ENCODE measurements at places on chromosomes 6 and 20. TPM values are rescaled to one million over a fixed set of nuclear protein-coding genes. Genes with fewer than 3 reads are reported as not detected.

GRCh38 chr6:169222126-169222525 is 31.5 kb downstream of the THBS2 start:
- no peak for DNase-seq

DNA sequence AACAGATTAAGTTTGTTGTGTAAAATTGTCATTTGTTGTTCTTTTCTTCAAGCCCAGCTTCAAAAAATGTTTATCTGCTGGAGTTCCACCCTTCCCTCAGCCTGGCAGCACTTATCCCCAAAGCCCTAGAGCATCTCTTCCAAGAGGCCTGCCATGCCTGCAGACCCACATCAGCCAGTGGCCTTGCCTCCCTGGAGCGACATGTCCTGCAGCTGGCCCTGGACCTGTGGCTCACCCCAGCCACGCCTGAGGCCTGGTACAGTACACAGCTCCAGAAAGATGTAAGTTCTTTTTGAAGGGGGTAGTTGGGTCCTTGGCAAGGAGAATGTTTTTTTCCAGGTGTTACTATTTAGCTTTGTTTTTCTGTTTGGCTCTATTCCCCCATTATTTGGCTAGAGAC is 124.8 kb downstream of the CD164 start:
- DNase-seq: no peak

Gene ECT2L
- 2.7 TPM for total RNA-seq

Gene CFB
- not detected for total RNA-seq

DNA sequence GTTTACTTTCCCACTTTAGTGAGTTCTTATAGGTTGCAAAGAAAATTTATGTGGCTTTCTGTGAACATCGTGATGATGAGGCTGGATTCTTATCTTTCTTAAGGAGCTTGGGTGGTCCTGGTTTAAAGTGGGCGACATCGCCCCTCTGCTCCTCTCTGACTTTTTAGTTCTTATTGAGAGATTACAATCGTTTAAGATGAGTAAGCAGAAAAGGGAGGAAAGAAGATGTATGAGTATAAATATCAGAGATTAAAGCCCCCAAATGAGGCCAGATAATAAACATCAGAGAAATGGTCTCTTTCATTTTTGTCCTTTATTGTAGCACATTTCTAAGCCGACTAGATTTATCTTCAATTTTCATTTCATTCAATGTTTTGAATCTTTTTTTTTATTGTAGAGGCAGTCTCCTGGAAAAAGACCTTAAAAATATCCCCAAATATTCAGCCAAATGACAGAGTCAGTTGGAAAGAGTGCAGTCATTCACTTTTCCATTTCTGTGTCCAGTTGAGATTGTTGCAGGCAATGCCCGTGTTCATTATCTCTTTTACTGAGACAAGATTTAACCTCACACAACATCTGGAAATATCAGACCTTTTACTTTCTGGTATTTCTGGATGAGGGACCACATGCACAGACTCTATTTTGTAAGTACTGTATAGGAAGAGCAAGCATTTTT is 62.0 kb upstream of the PDE7B start:
- no peak for DNase-seq

DNA sequence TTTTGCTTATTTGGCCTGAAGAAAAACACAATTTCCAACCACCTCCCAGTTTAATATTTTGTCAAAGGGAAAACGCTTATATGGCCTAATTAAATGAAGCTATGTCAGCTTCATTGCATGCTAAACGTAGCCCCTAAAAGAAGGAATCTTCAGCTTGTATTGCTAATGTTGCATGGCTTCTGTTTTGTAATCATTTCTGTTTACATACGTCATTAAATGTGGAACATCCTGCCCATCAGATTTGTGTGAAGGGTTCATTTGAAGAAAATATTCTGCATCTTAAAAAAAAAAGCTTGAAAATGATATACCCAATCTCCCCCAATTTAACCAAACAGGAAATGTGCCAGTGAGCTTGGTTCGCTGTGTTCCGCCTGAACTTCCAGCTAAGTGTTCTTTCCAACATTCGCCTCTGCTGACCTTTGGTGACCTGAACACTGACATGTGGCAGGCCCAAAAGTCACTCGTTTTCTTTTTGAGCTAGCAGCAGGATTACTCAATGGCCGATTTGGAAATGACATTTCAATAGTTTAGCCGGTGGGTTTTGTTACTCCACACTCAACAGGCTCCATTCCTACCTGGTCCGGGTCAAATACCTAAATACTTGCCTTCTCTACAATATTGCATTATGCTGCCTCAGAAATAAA is 12.7 kb upstream of the SIRT5 start:
- no peak for DNase-seq

DNA sequence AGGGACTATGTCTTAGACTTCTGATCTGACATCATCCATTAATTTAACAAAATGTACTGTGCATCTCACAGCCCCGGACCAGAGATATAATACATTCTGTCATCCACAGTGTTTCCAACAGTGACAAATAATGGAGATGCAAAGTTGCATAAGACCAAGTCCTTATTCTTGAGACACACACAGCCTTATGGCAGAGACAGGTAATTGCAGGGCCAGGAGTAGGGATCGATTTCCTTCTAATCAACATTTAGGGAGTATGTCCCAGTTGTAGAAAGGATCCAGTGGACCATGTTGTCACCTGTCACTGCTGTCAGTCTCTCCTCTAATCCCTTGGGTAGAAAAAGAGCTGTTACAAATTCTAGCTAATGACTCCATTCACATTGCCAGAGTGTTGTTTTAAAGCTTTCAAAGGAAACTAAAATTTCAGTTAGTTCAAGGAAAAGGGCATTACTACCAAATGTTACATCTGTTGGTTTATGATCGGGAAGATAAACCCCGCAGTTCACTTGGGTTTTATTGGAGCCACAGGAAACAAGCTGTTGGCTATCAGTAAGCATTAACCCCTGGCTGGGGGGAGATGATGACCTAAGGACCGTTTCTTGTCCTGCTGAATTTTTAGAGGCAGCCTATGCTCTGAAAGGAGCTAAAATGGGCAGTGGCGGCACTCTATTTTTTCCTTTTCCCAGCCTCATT is 111.4 kb upstream of the ATXN1 start:
- DNase-seq: no peak

Gene PLA2G7
- total RNA-seq: 0.44 TPM
